ENCODE measurements at places on chromosomes 12 and 14.

- no peak for DNase-seq
Measured at GRCh38 chr12:85923767-85924331, 49.8 kb downstream of the NTS start.

DNA sequence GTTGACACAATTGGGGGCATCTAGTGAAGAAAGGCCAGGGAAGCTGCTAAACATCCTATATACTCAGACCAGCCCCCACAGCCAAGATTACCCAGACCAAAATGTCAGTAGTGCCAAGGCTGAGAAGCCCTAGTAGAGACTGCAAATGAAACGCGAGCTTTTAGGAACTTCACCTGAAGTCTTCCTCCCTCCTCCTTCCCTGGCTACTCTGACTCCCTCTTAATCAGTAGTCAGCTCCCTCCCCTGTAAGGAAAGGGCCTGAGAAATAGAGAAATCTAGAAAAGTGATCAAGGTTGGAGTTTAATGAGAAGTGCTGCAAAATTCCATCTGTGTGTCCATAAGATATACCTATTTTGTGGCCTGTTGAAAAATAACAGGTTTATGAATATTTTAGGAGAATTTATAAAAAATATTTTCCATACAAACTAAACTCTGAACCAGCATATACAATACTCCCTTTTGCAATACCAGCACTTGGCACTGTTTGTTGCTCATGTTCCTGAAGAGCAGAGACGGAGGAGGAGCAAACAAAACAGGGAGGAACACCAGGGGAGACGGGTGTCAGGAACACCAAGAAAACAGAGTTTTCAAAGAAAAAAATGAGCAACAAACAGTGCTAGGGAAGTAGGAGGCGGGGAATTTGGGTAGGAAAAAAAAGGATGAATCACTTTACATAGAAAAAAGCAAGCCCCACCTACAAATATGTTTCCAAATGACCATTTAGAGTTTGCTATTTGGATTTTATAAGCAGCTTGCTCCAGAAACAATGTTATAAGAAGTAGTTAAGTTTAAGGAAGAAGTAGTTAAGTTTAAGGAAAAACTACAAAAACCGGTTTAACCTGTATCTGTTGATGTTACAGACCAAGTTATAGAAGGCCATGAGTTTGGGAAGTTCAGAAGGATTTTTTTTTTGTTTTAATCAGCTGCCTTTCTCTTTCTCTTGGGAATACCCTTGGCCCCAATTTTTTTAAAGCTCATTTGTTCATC is 282.1 kb upstream of the GRIP1 start:
- no peak for DNase-seq

DNA sequence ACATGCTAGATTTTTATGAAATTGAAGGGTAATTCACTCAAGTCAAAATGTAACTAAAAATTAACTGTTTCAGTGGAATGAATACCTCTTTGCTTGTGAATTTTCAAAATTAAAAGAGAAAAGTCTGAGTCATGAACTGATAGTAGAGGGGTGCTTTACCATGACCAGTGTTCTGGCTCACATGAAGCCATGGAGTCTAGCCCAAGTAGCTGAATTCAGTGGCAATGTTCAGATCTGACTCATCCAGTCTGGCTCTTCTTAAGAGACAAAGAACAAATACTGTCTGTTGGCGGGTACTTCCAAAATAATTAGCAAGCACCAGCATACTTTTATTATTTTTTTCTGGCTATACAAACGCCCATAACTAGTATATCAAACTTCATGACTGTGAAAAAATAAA is 366.3 kb upstream of the GARIN6 start:
- DNase-seq, result no peak

DNA sequence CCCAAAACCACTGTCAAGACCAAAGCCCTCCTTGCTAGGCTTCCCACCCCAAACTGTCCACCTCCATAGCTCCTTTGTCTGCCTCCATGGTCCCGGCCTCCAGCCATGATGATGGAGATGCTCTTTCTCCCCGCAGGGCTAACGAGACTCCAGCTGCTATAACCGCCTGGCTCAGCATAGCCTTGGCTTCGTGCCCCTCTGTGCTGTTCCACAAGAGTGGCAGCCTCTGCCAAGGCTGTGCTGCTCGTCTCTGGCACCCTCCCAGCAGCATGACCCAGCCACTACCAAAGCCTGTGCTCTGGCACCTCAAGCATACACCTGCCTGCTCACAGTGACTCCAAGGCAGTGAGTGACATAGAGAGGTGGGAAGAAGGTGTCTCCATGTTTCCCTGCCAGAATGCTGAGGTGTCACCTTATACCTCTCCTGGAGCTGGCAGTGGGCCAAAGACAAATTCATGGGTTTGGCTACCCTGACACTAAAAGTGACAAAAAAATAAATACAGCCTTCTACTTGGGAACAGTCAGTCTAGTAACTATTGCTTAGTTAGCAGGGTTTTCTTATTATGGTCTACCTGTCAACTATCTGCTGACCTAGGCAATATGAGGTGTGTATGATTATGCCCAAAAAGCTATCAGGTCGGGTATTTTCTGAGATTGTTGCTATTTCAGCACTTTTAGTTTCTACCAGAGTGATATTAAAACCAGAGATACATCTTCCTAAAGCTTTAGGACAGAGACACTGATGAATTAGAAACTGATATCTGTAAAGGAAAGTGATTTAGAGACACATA is 16.1 kb upstream of the KRT73 start:
- DNase-seq, result no peak

- peak; percentile 21 for DNase-seq
Measured at GRCh38 chr12:56723889-56724700, 1.0 kb downstream of the NACA start.

DNA sequence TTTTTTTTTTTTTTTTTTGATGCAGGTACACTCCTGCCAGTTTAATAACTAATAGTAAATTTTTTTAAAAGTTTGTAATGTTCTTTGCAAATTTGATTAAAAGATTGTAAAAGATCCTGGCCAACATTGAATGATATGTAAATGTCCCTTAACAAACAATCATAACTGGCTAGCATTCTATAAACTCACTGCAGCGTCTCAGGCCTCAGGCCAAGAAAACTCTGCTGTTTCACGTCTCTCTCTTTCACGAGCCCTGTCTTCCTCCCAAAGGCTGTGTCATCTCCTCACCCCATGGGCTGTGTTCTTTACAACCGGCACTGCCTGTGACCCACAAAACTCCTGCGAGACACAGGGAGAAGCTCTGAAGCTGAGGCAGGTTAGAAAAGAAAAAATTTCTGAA is 103.3 kb downstream of the NUAK1 start:
- no peak for DNase-seq

Data from CD4-positive, alpha-beta T cell treated with Interleukin-1 beta for 1 hour (primary cell).